ENCODE measurements at places on chromosomes 5 and 9. TPM values are rescaled to one million over a fixed set of nuclear protein-coding genes. Genes with fewer than 3 reads are reported as not detected.

The CATSPER3 gene
- under 0.01 TPM for total RNA-seq

The HAPLN1 gene
- total RNA-seq, result 0.56 TPM

The TMEM252 gene
- not detected for total RNA-seq

DNA sequence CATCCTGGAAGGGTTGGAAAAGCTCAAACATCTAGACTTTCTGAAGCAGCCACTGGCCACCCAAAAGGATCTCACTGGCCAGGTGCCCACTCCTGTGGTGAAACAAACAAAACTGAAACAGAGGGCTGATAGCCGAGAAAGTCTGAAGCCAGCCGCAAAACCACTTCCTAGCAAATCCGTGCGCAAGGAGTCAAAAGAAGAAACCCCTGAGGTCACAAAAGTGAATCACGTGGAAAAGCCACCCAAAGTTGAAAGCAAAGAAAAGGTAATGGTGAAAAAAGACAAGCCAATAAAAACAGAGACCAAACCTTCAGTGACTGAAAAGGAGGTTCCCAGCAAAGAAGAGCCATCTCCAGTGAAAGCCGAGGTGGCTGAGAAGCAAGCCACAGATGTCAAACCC is 87.6 kb downstream of the MAP1B start:
- no peak for DNase-seq

DNA sequence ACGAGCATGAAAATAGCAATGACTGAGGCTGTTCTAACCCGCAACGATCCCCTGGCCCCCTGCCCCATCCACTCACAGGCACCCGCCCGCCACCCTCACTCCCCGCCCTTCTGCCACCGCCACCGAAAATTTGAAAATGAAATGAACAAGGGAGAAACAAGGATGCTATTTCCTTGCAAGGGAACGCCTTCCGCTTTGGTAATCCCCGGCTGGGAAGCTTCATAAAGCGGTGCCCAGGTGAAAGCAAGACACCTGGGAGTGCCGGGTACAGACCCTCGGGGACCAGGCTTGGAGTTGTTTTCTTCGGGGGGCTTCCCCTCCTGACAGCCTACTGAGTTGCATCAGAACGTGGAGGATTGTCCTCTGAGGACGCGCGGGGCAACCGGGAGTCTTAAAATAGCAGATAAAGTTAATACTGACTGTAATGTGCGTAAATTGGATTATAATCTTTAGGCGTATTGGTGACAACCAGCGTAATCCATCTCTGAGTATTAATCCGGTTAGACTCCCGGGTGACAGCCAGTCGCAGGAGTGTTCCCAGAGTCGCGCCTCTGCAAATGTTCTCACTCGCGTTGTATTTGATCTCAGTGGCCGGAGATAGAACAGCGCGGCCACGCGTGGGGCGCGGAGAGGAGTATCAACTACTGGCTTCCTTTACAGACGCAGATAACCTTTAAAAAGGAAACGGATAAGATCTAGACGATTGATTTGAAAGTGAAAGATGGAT is 885 bp upstream of the MLLT3 start:
- DNase-seq, result peak; percentile 0

DNA sequence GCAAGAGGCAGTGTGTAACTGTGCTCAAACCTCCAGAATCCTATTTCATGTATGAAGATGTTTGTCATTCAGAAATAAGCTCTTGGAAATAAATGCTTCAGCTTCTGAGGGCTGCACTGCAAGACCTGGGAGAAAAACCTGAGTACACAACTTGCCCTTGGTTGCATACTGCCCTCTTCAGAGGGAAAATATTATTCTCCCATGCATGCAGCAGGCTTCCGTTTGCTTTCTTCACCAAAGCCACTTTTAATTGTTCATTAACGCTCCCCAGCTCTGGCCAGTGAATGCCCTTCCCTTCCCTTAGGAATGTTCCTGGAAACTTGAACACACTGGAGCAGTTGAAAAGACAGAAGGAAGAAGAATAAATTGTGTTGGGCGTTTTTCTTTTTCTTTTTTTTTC is 2.5 kb upstream of the WHRN start:
- DNase-seq, result peak; percentile 16

GRCh38 chr5:109767997-109768396 is 78.3 kb downstream of the MAN2A1 start:
- no peak for DNase-seq

- DNase-seq, result no peak
Observed at GRCh38 chr5:28945859-28946258, 1907.5 kb upstream of the CDH9 start.

DNA sequence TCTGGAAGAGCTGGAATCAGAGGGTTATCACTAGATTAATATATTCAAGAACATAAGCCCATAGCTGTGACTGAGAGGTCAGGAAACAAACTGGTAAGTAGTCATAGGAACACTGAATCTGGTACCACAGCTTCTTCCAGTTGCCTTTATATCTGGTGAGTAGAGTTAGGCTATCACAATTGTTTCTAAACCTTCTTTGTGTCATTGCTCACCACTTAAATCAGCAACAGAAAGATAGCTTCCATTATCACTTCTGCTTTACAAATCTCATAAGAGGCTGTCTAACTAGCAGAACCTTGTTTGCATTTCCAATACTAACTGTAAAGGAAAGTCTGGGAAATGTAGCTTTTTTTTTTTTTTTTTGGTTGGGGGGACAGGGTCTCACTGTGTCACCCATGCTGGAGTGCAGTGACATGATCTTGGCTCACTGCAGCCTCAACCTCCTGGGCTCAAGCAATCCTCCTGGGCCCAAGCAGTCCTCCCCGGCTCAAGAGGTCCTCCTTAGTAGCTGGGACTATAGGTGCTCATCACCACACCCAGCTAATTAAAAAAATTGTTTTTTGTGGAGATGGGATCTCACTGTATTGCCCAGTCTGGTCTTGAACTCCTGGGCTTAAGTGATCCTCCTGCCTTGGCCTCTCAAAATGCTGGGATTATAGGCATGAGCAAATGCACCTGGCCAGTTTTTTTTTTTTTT is 22.0 kb downstream of the CDC42SE2 start:
- no peak for DNase-seq

DNA sequence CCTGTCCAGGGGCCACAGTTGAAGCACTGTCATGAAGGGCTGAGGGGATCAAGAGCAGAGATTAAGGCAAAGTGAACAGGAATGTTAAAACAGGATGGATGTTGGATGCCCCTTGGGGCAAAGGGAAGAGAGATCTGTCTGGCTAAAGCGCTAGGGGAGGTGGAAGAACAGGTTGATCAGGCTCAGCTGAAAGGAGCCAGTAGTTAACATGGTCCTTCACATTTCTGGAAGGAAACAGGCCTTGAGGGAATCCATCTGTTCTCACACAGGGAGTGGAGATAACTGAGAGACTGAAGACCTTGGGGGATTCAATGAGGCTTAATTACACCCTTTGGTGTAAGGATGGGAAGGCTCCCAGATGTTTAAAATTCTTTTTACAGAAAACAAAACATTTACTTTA is 5.8 kb downstream of the HAPLN1 start:
- no peak for DNase-seq

DNA sequence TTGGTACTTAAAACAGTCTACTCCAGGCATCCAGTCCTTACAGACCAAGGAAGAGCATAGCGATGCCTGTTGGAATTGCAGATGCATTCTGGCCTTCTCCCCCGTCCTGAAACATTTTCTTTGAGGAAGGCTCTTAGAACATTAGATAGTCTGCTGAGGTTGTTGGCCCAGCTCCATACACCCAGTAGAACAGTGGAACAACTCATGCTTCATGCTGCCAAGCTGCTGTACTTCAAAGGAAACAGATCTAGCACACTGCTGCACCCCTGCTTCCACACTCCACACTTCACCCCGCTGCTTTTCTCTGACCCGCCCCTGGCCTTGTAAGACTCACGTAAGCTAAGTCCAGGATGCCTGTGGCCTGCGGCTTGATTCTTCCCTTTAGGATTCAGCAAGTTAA is 33.4 kb upstream of the NCS1 start:
- DNase-seq, result peak; percentile 97

GRCh38 chr5:51652980-51653379 is 269.7 kb downstream of the ISL1 start:
- no peak for DNase-seq

DNA sequence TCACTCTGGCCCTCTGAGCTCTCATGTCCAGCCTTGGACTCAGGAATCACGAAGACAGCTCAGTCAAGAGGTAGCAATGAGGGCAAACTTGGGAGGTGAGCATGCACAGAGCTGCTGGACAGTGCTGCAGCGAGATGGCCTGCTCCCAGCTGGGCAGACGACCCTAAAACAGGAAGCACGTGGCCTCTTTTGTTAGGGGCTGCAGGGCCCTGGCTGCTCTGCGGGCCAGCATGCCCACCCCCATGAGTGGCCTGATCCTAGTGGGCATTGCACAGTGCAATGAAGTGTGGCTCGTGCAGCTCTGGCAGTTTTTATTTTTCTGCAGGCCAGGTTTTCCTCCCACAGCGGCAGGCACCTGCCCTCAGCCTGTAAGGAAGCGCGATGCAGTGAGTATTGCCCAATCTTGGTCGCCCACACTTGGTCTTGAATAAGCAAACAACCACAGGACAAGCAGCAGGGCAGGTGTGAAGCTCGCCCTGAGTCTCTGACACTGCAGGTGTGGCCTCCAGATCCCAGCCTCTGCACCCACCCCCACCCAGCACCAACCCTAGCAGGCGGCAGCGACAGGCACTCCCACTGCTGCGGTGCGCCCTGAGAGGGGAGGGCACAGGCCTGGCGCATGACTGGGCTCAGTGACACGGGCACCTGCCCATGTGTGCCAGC is 60.8 kb downstream of the SEMA4D start:
- no peak for DNase-seq

DNA sequence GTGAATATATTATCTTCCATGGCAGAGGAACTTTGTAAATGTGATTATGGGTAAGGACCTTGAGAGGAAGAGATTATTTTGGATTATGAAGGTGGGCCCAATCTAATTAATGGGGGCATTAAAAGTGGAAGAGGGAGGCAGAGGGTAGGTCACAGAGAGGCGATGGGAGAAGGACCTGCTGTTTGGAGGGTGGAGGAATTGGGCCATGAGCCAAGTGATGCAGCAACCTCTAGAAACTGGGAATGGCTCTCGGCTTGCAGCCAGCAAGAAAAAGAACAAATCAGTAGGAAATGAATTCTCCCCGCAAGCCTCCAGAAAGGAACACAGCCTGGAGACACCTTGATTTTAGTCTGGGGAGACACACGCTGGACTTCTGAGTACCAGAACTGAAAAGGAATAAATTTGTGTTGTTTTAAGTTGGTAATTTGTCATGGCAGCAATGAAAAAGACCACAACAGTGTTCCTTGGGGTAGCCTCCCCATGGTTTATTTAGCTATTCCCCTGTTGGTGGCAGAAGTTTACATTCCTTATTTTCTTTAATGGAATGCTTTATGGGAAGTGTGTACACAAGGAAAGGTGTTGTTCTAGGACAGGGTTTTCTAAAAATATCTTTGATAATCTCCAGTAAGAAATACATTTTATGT is 103.6 kb downstream of the HSPA4 start:
- DNase-seq, result no peak

DNA sequence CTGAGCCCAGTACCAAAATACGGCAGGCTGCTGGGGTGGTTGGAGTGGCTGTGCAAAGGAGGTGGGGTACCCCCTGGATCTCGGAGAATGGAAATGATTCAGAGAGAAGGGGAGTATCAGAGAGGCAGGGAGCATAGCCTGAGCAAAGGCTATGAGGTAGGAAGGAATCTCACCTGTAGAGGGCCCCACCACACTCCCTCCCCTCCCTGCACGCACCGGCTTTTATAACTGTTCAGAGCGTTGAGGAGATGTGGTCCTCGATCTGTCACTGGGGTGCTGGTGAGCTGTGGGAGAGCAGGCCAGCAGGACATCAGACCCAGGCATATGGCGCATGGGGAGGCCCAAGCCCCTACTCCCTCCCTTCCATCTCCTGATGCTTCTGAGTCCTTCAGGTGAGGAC is 13.2 kb downstream of the PHF19 start:
- DNase-seq, result no peak

- no peak for DNase-seq
Observed at GRCh38 chr9:129823542-129823934, 398 bp downstream of the TOR1A start.

DNA sequence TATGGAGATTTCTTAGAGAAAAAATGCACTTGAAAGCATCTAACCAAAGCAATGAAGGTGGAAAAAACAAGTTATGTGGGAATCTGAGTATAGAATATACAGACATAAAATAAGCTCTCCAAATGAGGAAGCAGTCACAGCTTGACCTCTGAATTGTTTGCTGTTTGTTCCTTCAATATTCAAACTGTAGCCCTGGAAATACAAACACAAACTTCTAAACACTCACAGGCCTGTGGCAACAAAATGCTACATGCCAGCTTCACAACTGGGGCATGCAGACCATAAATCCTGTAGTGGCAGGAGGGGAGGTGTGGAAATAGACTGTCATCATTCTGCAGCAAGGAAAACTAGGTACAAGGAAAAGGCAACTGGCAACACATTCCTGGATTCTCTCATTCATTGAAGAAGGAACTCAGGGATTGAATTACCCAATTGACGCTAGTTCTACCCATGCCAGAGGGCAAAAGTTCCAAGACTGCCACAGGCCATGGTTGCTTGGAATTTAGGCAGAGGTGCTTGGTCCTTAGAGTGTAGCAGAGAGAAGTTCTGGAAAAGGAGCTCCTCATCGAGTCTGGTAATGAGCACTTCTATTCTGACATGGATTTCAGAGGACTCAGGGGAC is 349.6 kb downstream of the PDE4D start:
- DNase-seq, result no peak

DNA sequence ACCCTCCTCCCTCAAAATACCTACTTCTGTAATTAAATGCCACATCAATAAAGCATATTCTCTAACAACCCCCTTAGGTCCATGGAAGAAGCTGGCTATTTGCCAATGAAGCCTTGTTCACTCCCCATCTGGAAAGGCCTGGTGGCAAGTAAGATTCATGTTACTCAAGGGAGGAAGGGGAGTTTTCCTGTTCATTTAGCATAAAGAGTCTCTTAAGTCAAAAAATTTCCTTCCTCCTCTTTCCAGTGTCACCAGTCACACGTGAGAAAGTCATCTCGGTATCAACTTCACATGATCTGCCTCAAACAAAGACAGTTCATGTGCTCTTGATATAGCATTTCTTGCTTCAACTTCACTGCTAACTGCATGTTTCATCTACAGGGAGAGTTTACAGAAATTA is 32.7 kb upstream of the RIC1 start:
- no peak for DNase-seq

GRCh38 chr5:23450187-23450586 is 57.2 kb upstream of the PRDM9 start:
- no peak for DNase-seq

GRCh38 chr9:116073826-116074225 is 79.8 kb upstream of the PAPPA start:
- DNase-seq, result peak; percentile 67

DNA sequence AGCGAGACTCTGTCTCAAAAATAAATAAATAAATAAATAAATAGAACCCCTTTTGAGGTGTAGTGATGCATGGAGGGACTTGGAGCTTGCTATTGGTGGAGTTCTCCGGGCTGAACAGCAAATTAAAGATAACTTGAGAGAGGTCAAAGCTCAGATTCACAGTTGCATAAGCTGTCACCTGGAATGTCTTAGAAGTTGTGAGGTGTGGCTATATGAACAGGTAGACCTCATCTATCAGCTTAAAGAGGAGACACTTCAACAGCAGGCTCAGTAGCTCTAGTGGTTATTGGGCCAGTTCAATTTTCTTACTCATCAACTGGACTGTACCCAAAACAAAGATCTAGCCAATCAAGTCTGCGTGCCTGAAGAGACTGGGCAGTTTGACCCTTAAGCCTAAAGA is 11.7 kb upstream of the STING1 start:
- DNase-seq, result no peak

Data from IMR-90 (cell line).